ENCODE measurements at places on chromosomes 2 and 18.

DNA sequence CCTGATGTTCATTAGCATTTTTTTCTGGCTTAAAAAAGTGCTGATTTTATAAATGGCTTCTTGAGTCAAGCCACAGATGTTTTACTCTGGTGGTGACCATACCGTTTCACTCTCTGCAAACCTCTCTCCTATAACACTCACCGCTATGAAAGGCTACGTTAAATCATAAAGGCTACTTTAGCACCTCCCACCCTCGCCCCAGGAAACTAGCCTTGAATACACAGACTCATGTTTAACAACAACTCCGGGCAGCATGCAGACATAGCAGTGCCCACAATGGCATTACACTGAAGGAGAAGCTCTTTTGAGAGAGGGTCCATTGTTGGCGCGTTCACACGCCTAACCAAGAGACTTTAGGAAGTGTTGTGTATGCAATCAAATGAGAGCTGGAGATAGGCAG, 5.6 kb downstream of the MYT1L start:
- no peak for DNase-seq

DNA sequence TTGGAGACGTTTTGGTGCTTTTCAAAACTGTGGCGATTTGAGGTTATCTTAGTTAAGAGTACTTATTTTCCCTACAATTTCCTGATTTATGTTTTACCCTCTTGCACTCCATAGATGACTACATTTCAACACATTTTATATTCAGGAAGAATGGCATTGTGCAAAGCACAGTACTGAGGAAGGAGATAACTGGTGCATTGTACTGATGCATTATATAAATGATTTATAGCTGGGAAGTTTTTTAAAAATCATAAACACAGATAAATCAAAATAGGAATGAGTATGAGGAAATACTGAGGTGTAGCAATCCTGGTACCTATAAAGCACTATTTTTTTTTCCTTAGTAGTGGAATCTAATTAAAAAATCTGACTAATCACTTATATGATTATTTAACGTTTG, 5.6 kb downstream of the REL start:
- no peak for DNase-seq

DNA sequence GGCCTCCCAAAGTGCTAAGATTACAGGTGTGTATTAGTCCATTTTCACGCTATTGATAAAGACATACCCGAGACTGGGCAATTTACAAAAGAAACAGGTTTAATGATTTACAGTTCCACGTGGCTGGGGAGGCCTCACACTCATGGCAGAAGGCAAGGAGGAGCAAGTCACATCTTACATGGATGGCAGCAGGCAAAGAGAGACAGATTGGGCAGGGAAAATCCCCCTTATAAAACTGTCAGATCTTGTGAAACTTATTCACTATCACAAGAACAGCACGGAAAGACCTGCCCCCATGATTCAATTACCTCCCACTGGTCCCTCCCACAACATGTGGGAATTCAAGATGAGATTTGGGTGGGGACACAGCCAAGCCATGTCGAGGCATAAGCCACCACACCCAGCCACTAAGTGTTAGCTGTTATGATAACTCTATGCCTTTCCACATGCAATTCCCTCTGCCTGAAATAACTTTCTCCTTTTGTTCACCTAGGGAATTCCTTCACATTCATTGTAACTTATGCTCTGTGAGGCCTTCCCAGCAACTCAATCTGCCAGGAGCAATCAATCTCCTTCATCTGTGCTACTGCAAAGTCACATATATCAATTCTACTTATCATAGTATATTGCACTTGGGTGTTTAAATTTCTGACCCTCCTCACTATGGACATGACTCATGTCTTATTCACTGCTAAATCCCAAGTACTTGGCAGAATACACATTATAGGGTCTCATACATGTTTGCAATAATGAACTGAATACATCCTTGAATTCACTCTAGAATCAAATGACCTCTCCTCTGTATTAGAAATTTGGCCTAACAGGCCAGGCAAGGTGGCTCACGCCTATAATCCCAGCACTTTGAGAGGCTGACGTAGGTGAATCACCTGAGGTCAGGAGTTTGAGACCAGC, 7.4 kb downstream of the MCEE start:
- DNase-seq: no peak

GRCh38 chr2:64655018-64655664, 1.4 kb upstream of the SERTAD2 start:
- no peak for DNase-seq

- no peak for DNase-seq
Measured at GRCh38 chr2:225041207-225041850, 939 bp downstream of the DOCK10 start.

DNA sequence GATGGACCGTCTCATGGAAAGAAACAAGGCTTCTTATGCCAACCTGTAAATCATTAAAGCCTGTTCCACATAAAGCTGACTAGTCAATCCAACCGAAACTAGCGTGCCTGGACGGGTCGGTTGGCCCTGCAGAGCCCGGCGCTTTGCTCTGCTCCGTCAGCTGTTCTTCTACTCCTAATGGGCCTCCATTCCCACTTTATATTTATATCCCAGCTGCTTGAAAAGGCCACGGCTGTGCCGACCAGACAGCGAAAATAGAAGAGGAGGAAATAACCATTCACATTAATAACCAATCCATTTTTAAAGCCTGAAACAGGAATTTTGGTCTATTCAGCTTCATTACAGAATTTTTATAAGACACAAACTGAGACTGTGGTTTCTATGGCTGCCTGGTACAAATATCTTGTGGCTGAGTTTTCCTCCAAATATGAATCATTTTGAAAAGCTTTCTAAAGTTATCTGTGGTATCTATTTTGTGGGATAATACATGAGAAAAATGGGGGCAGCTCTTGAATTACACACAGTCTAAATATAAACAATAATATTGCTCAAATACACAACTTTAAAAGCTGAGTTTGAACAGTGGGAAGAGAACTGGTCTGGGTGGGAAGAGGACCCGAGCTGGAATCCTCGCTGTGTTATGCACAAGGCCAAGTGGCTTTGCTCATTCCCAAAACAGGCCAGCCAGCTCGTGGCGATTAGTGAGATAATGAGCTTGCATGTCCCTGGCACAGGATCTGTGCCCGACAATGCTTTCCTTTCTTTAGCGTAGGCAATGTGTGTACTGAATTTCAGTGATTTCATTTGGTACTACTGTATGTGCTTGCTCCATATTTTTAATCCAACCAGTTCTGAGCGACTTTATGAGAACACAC, 10.5 kb upstream of the FAM124B start:
- no peak for DNase-seq

DNA sequence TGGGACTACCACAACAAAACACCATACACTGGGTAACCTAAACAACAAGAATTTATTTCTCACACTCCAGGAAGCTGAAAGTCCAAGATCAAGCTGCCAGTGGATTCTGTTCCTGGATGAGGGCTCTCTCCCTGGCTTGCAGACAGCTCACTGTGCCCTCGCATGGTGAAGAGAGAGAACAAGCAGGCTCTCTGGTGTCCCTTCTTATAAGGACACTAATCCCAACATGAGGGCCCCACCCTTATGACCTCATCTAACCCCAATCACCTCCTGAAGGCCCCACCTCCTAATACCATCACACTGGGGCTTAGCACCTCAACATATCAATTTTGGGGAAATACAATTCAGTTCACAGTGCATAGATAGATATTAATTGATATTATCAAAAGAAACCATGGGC, 83.5 kb downstream of the BIN1 start:
- no peak for DNase-seq

- DNase-seq: no peak
Measured at GRCh38 chr2:156540706-156541105, 104.5 kb downstream of the GPD2 start.

DNA sequence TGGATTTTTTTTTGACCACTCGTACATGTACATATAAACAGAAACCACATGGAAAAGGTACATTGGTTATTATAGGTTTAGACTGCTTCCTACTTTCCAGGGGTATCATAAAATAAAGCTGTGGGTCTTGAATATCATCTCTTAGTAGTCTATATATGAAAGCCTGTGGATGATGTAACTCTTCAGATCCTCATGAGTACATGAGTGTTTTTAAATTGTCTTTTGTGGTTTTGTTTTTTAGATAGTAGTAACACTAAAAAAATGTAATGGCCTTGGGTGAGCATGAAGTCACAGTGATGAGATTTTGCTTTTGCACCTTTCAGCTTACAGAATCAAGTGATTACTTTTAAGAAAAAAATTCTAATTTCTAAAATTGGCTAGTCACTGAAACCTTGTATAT, 80.2 kb downstream of the RAB3GAP1 start:
- DNase-seq: no peak

- DNase-seq: peak; percentile 90
Measured at GRCh38 chr2:9288233-9288632, 81.6 kb downstream of the ASAP2 start.

GRCh38 chr2:73981081-73982001, 3.4 kb upstream of the TET3 start:
- no peak for DNase-seq

DNA sequence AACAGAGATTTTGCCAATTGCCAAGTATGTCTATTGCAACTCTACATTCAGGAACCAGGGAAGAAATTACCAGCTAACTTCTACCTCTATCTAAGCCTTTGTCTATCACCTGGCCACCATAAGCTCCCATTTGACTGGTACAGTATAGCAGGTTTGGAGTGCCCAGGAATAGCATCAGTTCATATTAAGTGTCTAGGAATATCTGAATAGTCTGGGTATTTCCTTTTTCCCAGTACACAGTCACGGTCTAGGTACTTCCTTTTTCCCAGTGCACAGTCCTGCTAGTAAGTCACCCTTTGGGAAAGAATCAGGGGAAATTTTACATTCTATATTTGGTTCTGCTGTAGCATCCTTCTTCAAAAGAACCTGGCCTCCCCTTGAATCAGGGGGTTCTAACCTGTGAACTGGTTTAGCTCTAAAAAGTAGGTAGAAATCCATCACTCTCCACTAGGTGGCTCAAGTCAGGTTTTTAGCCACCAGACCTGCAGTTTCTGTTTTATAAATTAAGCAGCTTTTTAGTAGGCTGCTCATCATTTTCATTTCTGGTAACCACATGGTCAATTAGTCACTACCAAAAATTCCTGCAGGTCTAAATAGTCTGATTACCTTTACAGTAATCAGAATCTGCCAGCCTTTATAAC, 49.3 kb upstream of the DNAJC10 start:
- DNase-seq: no peak

GRCh38 chr2:231429152-231429551, 33.6 kb downstream of the B3GNT7 start:
- DNase-seq: no peak

DNA sequence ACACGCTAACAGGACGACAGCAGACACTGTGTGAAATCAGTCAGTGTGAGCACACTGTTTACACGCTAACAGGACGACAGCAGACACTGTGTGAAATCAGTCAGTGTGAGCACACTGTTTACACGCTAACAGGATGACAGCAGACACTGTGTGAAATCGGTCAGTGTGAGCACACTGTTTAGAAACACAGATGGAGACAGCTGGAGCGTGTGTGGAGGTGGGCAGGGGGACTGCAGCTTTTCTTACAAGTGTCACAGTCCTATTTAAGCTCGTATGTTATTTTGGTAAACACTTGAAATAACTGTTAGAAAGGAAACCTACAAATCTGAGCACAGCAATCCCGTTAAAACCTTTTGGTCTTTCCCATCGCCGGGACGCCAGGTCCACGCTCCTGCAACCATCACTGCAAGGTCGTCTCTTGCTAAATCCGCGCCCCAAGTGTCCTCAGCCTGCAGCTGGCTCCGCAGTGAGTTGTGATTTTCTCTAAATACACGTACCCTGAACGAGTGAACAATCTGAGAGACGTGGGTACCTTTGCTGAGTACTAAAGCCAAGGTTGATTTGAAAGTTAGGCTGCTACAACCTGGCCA, 58.9 kb upstream of the CTDP1 start:
- DNase-seq: no peak

DNA sequence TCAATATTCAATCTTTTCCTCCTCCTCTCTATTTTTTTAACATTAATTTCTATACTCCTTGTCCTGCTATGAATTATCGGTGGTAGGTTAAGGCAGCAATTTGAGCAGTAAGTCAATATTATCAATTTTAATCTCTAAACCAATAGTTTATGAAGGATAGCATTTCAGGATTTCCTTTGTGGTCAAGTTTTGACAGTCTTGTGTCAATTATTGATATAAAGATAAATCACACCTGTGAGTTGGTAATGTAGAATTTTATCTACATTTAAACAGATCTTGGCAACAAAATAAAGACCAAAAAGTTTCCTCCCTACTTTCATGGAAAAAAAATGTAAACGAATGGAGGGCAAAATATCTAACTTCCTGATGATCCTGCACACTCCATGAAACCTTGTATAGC, 87.3 kb downstream of the IKZF2 start:
- no peak for DNase-seq

DNA sequence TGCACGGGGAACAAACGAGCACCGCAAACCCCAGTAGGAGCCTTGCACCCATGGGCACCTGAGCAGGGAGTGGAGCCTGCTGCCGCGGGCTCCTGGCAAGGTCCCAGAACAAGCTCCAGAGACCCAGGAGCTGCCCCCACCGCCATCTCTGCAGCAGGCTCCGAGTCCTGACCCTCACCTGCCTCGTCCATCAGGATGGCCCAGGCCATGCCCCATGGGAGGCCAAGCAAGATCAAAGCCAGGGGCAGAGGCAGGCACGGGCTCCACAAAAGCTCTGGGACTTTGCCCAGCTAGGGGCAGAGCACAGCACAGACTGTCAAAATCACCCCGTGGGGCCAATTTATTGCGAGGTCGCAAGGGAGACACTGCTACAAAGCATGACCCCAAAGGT, 43.6 kb downstream of the GPC1 start:
- no peak for DNase-seq

DNA sequence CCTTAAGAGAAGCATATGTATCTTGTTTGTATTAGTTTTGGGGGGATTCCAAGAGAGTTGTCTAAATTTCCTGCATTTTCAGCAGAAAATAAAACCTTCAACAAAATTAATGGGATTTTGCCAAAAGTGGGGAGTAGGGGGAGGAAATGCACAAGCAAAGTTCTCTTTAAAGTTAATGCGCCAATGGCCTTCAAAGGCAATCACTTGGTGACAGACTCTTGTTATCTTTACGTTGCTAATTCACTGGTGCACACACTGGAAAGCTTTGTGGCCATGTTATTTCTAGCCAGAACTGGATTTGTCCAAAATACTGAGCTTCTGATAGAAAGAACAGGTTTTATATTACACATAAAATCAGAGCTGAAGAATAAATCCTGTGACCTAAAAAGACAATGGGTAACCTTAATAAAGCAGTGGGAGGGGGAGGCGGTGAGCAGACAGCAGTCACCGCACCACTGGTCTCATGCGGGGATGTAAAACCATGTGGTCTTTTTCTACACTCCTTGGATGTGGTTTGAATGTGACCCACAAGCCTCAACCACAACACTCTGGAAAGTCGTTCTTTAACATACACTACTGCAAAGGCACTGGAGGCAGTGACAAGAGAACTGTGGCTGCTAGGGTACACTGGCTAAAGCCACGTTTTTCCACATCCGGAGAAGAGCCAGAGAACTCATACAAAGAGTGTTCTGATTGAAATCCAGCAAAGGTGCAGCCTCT, 176.9 kb upstream of the SMAD7 start:
- no peak for DNase-seq

GRCh38 chr2:228066126-228066798, 115.2 kb downstream of the SPHKAP start:
- no peak for DNase-seq

Measured in HS-27A (cell line).